Activated naive CD4-positive, alpha-beta T cell treated with anti-CD3 and anti-CD28 coated beads, Interleukin-2, amount 10 ng/mL, durations not matched to agents 5 hours and 36 hours (primary cell): ENCODE measurements at places on chromosomes 5 and 9. TPM values are rescaled to one million over a fixed set of nuclear protein-coding genes. Genes with fewer than 3 reads are reported as not detected.

Gene ADAMTS6
- 2.2 TPM for total RNA-seq

Gene MAPK9
- 43.6 TPM for total RNA-seq

Gene EIF4EBP3
- 13.2 TPM for total RNA-seq

Gene BARHL1
- total RNA-seq = not detected

Gene TXNDC8
- total RNA-seq = not detected

Gene ZBTB26
- 8.8 TPM for total RNA-seq

Gene HMCN2
- not detected for total RNA-seq

Gene PDE4D
- total RNA-seq = 126 TPM

Gene TAL2
- 0.33 TPM for total RNA-seq

Gene BHMT2
- total RNA-seq = not detected

Gene GADD45G
- 4.5 TPM for total RNA-seq
